CD4-positive, alpha-beta T cell treated with Interleukin-4 for 4 hours (primary cell): ENCODE measurements at places on chromosomes 2 and 18.

- DNase-seq, result no peak
Measured at GRCh38 chr2:123500346-123500745, 524.7 kb upstream of the CNTNAP5 start.

GRCh38 chr2:63741884-63742579, 99.7 kb upstream of the UGP2 start:
- no peak for DNase-seq

DNA sequence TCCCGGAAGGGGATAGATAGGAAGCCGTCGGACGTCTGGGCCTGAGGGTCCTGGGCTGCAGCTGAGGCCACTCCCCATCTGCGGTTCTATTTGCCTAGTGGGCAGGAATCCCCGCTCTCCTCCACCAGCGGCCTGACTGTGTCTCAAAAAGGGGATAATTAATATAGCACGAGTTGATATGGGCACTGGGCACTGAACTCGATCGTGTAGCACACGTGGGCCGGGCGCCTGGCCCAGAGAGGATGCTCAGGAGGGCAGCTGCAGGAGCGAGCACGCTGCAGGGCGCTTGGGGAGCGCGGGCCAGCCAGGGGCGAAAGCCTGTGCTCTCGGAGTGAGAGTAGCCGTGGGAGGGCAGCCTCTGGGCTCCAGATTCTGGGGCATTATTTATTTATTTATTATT, 8.8 kb upstream of the GBX2 start:
- no peak for DNase-seq

DNA sequence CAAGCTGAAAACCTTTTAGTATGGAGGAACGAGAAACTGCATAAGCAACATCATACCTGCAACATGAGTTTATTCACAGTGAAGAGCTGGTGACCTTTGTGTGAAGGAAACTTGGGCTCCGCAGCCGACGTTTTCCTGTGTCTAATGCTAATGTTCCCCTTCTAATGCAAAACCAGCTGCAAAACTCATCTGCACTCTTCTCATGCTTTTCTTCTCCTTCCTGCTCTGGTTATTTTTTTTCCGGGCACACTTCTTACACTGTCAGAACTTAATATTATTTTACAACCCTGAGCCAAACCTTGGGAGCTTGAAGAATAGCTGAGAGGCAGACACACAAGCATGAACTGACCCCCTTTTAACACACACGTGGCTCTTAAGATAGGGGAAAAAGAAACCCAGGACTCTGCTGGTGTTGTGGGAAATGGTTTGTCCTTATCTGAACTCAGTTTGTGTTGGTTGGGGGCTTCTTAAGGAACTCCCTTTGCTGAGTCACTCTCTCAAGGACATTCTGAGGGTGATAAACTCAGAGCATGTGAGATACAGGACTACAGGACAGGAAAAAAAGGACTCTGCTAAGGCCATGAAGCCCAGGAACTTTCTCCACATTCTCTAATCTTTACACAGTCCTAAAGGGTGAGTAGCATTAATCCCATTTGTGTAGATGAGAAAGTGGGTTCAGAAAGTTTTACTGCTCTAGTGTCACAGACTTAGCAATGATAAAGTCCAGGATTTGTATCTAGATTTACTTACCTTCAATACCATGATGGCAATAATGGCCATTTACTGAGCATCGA, 439.3 kb upstream of the TRIB2 start:
- DNase-seq, result no peak
